Activated CD4-positive, alpha-beta T cell treated with anti-CD3 and anti-CD28 coated beads, Interleukin-2, amount 50 U/mL, for 16 hours (primary cell): ENCODE measurements at places on chromosomes 5 and 9.

DNA sequence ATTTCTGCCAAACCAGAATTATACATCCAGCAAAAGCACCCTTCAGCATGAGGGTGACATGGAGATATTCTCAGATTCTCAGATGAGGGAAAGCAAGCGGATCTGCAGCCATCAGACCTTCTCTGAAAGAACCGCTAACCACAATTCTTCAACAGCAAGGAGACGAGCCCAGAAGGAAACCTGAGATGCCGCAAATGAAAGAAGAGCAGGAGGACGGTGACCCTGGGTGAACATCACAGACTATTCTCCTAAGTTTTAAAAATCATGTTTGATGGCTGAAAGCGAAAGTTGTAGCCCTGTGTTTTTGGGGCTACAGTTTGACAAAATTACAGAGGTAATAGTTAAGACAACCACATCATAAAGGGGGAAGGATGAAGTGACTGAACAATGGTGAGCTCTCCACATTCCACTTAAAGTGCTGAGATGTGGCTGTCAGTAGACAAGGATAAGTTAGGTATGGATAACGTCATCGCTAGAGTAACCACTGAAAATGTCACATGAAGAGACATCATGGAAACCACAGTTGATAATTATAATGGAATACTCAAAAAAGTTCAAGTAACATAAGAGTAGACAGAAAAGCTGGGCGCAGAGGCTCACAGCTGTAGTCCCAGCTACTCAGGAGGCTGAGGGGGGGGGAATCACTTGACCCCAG, 31.5 kb upstream of the NSMF start:
- no peak for DNase-seq

- no peak for DNase-seq
Observed at GRCh38 chr5:83025690-83026478, 51.3 kb downstream of the TMEM167A start.

DNA sequence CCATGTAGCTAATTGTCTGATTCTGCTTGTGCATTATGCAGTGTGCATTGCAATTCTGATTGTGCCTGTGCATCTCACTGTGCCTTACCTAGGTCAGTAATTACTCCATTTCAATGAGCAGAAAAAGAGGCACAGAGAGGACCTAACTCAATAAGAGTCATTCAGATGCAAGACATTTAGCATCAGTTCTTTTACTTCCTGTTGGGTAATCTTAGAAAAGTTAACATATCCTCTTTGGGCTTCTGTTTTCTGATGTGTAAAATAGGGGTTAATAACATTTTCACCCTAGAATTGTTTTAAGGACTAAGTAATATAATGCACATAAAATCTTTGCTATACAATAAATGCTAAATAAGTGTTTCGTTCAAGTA, 7.0 kb upstream of the DCTN4 start:
- DNase-seq: no peak

GRCh38 chr5:422323-423232, 20.4 kb upstream of the EXOC3 start:
- DNase-seq: no peak

- no peak for DNase-seq
Observed at GRCh38 chr9:129497005-129497812, 123.7 kb downstream of the C9orf50 start.

DNA sequence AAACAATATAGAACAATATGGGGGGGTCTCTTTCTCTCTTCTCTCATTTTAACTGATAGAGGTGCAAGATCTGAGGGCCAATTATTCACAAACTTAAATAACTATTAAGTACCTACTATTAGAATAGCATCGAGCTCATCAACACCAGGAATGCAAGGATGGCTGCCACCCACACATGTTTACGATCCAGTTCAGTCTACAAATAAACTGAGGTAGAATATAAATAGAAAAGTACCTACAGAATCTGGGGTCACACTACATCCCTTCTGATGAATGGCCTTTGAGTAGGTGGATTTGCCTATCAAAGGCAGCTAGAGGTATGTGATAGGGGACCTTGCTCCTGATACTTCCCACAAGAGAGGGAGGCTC, 91.8 kb upstream of the ZNF366 start:
- no peak for DNase-seq
